ENCODE measurements at places on chromosomes 4 and X. TPM values are rescaled to one million over a fixed set of nuclear protein-coding genes. Genes with fewer than 3 reads are reported as not detected.

DNA sequence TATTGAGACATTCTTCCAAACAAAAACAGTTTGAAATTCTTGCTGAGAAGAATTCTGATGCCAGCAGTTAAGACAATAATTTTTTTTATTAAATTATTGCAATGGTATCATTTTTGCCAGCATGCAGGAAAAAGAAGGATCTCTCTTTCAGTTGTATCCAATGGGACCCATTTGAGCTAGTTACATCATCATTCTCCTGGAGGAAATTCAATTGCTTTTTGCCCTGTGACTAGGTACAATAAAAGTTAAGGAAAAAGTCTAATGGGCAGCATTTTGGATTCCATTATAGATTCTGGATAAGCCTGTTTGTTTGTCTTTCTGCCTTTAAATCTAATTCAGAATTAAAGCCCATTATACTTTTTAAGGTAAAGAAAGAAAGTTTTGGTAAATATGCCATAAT lies 10.5 kb upstream of the FRYL start:
- no peak for DNase-seq

The FOXR2 gene
- total RNA-seq, result not detected

DNA sequence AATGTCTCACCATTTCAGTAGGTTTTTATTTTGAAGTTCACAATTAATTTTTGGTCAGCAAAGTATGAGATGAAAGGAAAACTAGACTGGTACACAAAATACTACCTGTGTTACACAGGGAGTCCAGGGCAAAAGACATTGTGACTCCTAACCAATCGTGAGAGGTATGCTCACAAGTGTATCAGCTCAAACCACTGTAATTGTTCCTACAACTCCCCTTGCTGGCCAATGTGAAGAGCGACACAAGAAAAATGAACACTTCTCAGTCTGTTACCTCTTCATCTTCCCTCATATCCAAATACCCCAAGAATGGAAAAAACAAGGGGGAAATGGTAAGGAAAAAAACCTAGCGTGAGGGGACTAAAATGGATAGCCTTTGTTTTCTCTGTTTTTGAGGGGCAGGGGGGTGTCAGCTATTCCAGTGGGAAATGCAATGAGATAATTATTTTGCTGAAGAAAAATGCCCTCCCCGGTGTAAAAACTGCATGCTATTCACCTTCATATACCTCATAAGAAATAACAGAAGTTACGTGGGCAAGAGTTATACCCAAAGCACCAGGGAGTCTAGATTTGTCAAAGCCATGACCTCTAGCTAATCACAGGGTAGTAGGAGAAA lies 30.6 kb upstream of the NSUN7 start:
- DNase-seq, result no peak

DNA sequence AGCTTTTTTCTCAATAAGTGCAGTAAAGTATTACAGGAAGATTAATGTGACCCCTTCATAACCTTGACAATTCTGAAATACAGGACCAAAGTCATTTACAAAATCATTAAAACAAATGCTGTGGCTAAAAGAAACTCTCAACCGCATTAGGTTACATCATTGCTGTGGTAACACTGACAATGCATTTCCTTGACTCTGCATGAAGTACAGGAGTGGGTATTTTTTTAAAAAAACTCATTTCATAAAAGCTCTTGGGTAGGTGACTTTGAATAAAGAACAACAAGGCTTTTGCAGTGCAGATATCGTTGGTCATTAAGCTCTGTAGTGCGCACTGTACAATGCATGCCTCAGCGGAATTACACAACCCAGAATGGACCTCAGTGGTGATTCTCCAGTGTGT lies 23.4 kb upstream of the XK start:
- DNase-seq, result no peak

GRCh38 chr4:139085141-139085540 lies 69.6 kb downstream of the NOCT start:
- DNase-seq, result no peak

DNA sequence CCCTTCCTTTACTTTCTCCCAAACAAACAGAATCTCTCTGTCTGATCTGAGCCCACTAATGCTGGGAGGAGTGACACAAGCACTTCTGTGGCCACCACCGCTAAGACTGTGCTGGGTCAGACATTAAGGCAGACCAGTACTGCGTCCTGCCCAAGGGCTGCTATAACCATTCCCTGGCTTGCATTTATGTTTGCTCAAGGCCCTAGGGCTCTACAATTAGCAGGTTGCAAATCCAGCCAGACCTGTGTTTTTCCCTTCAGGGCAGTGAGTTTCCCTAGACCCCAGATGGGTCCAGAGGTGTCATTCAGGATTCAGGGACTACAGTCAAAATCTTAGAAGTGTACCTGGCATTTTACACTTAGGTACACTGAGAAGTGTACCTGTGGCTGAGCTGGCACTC lies 89.7 kb downstream of the SPANXN4 start:
- DNase-seq, result no peak

DNA sequence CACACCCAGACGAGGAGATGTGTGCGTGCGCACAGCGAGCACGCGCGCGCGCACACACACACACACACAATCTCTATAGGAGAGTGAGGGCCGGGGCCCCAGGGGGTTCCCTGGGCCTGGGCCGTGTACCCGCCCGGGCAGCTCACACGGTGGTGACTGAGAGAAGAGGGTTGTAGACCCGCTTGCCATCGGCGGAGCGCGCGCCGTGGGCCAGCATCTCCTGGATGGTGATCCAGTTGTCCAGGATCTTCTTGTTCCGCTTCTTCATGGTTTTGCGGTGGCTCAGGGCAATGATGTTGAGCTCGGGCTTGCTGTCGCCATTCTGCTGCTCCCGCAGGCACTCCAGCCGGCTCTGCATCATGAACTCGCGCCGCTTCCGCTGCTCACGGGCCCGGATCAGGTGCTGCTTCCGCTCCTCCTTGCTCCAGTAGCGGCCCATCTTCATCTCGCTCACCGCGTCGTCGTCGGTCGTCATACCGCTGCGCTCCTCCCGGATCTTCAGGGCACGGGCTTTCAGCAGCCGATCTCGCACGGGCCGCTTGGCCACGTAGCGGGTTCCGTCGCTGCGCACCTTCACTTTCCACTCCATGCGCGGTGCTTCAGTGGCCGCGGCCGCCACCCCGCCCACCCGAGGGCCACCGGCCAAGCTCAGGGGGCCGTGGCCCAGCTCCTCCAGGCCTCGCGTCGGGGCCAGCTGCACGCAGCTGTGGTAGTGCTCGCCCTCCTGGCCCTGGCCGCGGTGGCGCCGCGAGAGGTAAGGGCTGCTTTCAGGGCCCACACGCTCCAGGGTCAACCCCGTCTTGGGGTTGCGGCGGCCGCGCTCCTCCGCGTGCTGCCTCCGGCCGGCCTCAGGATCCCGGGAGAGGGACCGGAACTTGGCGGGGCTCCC lies 9.0 kb downstream of the SSR4 start:
- no peak for DNase-seq

DNA sequence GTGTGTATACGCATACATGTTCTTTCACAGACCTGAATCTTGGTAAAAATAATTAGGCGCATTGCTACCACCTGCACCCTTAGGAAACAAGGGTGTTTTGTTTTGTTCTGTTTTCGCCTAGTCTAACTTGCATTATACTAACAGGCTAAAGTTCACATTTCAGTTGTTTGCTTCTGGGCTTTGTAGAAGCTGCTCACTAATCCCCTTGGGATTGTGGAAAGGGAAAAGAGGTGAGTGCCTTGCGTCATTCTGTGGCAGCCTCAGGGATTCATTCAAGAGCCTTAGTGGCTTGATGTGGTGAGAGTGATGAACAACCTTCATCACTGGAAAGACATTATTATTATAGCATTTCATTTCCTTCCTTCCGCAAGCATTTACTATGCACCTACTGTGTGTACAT lies 331.1 kb downstream of the ADGRL3 start:
- no peak for DNase-seq

All from posterior vena cava (tissue), 2 donors.